Panc1 (cell line): ENCODE measurements at places on chromosomes 2 and 18. TPM values are rescaled to one million over a fixed set of nuclear protein-coding genes. Genes with fewer than 3 reads are reported as not detected.

GRCh38 chr2:118464546-118465265 lies 376.4 kb downstream of the INSIG2 start:
- no peak for DNase-seq

GRCh38 chr2:191366199-191366598 lies 121.0 kb downstream of the MYO1B start:
- DNase-seq = no peak

GRCh38 chr18:8140841-8141501 lies 468.3 kb upstream of the RAB12 start:
- DNase-seq = no peak

- DNase-seq = no peak
These were observed 70.2 kb downstream of the TPGS2 start for GRCh38 chr18:36758623-36759022.

GRCh38 chr2:138780446-138780880 lies 273 bp upstream of the NXPH2 start:
- no peak for DNase-seq

DNA sequence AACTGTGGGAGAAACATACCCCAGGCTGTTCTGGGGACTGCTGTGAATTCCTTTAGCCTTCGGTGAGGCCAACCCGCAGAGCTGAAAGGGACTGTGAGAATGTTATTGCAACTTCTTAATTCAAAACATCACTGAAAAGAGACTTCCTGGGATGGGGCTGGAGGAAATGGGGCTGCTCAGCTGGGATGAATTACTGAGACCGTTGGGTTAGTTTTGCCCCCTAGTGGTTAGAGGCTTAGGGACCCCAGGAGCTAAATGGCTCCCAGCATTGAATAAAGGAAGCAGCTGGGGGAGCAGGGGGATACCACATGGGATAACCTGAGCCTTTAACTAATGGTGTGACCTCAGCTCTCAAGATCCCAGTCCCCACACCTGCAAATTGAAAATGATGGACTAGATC lies 941.1 kb upstream of the FANCL start:
- DNase-seq = no peak

DNA sequence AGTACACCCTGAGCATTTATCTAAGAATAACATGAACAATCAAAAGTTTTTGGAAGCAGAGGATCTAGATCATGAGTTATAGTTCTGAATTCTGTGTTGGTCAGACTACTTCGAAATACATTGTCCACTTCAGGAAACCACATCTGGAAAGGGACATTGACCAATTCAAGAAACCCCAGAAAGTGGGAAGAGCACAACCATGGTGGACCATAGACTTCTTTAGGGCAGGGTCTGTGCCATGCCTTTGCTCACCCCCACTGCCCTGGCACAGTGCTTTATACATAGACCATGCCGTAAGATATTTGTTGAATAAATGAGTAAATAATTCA lies 44.3 kb upstream of the CYP1B1 start:
- no peak for DNase-seq

- no peak for DNase-seq
These were observed 362.5 kb upstream of the TNP1 start for GRCh38 chr2:217222309-217222910.

- DNase-seq = no peak
These were observed 46.0 kb downstream of the CMPK2 start for GRCh38 chr2:6819668-6820067.

DNA sequence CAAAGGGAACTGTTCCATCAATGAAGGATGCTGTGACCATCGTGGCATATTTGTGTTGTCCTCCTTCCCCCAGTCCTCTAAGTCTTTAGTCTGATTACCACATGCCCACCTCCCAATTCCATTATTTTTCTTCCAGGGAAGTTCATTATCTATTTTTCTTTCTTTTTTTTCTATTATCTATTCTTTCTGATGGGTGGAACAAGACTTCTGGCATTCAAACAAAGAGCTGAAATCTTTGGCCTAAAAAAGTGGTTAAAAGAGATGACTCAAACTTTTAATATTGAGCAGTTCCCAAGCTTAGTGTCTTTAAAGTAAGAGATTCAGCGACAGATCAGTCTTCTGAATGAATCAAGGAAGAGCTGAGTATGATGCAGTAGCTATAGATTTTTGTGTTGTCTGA lies 66.6 kb downstream of the DIS3L2 start:
- no peak for DNase-seq

DNA sequence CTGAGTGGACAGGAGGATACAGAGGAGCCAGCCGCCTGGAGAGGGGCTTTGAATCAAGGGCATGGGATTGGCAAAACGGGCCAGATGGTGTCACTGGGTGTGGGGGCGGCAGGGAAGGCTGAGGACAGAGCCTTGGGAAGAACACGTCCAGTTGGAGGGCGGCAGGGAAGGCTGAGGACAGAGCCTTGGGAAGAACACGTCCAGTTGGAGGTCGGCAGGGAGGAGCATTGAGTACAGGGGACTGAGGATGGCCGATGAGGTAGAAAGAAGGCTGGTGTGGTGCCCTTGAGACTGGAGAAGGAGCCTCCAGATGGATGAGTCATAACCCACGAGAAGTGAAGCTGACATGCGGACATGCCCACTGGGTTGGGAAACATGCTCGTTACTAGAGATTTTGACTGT lies 4.5 kb downstream of the HES6 start:
- DNase-seq = no peak

GRCh38 chr2:240309214-240309613 lies 126.2 kb upstream of the GPC1 start:
- no peak for DNase-seq

DNA sequence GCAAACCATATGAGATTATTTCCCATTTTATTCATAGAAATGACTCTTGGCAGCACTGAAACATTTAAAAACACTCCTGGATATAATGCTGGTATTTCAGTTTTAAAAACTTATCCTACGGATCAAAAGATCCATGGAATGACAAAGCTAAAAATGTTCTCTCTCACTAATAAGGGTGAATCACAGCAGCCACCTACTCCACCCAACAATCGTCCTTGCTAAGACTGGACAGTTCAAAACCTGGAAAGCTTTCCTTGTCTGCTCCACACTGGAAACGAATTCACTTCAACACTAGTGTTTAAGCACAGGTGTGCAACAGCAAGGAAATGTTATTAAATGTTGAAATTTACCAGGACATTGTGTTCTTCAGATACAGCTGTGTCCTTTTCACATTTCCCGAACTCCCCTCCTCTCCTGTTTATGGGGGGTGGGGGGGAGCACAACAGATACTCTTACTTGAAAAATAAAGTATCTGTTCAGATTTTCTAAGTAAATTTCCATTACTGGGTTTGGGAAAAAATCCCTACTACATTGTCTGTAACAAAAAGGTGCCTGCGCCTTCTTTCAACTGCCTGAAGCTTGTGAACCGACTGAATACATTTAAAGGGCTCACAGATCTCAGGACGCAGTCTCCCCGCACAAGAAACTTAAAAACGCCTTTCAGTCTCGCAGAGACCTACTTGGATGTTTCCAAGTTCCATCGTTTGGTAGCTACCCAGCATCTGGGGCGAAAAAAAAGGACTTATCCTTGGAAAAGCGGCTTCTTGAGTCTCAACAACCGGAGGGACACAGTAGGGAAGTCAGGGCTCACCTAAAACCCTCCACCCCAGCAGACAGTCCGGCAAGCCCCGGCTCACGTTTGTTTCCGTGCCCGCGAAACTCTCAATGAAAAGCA lies 1.3 kb downstream of the YWHAQ start:
- DNase-seq = no peak

- peak; percentile 71 for DNase-seq
These were observed 183.1 kb upstream of the ARL4C start for GRCh38 chr2:234679741-234680687.

DNA sequence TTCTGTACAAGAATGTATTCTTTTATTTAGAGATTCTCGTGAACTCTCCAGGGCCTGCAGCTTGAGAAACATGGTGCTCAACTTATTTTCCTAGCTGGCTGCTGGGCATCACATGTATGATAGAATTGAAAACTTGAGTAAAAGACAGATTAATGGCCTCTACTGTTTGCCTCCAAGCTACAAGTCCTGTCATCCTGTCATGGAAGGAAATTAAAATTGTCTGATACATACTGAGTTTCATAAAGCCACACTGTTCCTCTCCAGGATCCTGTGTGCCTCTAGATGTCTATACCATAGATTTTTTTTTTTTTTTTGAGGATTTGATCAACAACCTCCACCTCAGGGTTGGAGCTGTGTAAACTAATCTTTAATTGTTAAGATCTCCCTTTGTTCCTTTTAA lies 38.5 kb downstream of the UPP2 start:
- DNase-seq = no peak

HOXD1 gene
- 0.18 TPM for total RNA-seq

SATB2 gene
- 43.2 TPM for total RNA-seq

SS18 gene
- 99.1 TPM for total RNA-seq

IL1A gene
- total RNA-seq = not detected

CCDC102B gene
- 0.92 TPM for total RNA-seq

ILKAP gene
- 49.9 TPM for total RNA-seq

CKAP2L gene
- 27.0 TPM for total RNA-seq

TUBA4B gene
- not detected for total RNA-seq

FAM110C gene
- 0.13 TPM for total RNA-seq

ACTR3 gene
- total RNA-seq = 347 TPM

APOB gene
- 1.2 TPM for total RNA-seq

CAPN14 gene
- total RNA-seq = 0.05 TPM
